Activated CD8-positive, alpha-beta memory T cell treated with anti-CD3 and anti-CD28 coated beads for 36 hours (primary cell): ENCODE measurements at places on chromosomes 1 and 21. TPM values are rescaled to one million over a fixed set of nuclear protein-coding genes. Genes with fewer than 3 reads are reported as not detected.

The GNG4 gene
- total RNA-seq, result 4.5 TPM

The MTF2 gene
- total RNA-seq, result 51.7 TPM

The ATXN7L2 gene
- total RNA-seq, result 16.5 TPM

The OLIG2 gene
- not detected for total RNA-seq

The SLC2A5 gene
- not detected for total RNA-seq

The NBPF8 gene
- 17.8 TPM for total RNA-seq

The NTNG1 gene
- 0.50 TPM for total RNA-seq

The FMO1 gene
- not detected for total RNA-seq

The FLVCR1 gene
- 16.2 TPM for total RNA-seq

The NPR1 gene
- total RNA-seq, result not detected

The ZNF648 gene
- not detected for total RNA-seq

The OR2G6 gene
- total RNA-seq, result not detected

The ILDR2 gene
- total RNA-seq, result 5.9 TPM

The ADORA3 gene
- not detected for total RNA-seq

The PTPRU gene
- total RNA-seq, result 0.34 TPM

The COL6A2 gene
- 12.7 TPM for total RNA-seq

The AADACL4 gene
- not detected for total RNA-seq

The SPRR1B gene
- total RNA-seq, result not detected

The ANGPTL1 gene
- not detected for total RNA-seq

The ZFP69B gene
- total RNA-seq, result 4.6 TPM
